ENCODE measurements at places on chromosomes 2 and 18.

DNA sequence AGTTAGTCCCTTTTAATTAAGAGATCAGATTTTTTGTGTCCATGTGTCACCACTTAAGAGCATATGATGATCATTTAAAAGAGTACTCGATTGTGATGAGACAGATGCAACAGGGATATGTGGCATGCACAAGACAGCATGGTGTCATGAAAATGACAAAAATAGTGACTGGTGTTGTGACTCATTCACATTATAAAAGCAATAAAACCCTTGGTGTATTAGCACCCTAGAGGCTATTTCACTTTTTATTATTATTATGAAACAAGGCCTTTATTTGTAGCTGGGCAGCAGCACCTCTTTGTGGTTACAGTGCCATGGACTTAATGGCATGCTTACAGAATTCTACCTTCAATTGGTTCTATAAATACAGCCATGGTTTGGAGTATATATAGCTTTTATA, 1296.0 kb upstream of the ZEB2 start:
- DNase-seq, result no peak

DNA sequence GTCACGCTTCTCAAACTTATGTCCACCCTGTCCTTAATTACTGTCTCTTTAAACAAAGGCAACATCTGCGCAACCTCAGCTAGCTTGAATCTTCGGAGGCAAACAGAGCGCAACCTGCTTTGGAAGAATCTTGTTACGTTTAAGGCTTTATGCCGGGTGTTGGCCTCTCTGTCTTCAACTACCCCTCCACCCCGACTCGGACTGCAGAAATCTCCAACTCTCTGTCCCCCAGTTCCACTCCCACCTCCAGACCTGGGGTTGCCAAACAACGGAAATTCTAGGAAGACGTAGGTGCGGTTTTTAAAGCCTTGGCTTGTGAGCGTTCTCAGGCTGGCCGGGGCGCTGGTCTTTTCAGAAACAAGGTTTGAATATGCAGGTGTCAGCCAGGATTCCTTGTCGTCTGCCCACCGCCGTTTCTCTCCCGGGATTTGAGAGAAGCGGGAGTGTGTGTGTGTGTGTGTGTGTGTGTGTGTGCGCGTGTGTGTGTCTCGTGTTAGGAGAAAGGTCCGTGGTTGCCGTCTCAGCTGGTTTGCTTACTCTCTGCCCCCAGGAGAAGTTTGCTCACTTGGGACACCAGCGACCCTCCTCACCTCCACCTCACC, 1.1 kb upstream of the ONECUT2 start:
- no peak for DNase-seq

DNA sequence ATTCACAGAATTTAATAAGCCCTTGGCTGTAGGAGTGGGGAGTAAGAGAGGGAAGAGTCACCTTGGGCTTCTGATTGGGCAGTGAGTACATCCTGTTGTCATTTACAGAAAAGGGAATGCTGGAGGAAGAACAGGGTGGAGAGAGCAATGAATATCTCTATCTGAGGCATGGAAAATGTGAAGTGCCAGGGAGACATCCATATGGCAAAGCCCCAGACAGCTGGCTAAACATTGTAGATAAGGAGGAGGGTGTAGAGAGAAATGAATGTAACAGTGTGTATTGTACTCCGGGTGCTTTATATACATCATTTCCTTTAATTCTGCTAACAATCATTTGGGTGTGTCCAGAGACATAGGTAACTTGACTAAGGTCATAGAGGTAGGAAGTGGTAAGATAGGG, 103.5 kb downstream of the UPP2 start:
- no peak for DNase-seq

- no peak for DNase-seq
These were observed 7.6 kb downstream of the CTIF start for GRCh38 chr18:48546396-48546795.

- no peak for DNase-seq
These were observed 497.3 kb downstream of the CCDC85A start for GRCh38 chr2:56680971-56681631.

DNA sequence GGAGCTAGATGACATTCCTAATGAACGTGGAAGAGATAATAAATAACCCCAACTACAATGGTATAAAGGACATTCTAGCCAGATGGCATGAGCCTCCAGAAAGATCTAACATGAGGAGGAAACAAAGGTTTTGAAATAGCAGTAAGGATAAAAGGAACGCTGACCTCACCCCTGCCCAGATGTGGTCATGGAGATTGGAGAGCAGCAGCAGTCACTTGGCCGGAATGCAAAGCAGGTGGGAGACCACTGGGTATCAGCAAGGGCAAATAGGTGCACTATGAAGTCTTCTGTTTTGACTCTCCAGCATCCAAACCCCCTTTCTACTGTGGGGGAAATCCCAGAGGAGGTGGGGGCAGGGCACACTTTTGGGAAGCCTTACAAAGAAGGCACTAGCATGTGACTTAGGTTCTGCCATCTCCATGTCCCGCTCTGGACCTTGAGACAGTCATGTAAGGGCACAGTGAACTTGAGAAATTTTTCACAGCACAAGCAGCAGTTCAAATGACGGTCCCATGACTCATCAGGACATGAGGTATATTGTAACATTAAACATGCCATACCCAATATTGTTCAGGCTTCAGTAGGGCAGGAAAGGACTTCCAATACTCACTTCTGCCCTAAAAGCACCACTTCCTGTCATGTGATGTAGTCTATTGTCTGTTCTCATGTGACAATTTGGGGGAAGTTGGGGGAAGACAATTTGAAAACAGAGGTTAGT, 55.2 kb downstream of the METTL4 start:
- DNase-seq, result no peak

DNA sequence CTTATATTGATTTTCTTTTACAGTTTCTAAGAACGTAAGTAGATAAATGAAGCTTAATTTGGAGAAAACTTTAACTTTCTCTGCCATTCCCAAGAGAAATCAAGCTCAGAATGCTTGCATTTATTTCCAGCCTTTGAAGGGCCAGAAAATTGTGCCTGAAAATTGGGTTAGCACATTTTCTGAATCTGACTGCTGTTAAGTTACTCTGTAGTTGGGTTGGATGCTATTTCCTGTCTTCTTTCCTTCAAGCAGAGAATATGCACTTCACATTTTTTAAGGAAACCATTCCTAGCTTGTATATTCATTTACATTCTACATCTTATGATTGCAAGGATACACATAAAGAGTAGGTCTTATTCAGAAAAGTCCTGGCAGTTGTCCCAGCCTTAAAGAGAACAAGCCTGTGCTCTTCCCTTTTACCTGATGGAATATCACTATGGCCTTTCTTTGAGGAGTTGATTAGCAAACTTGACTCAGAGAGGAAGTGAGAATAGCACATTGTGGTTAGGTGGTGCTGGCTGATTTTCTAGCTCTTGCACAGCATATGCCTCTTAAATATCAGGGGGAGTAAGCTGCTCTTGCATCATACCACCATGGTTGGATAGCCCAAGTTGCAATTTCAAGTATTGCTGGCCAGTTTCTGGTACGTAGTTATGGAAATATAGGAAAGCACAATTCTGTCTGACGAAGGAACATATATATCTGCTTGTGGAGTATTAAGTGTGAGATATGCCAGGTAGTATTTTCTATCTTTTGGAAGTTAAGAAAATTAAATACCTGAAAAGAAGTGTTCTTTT, 133.7 kb downstream of the COMMD1 start:
- DNase-seq, result no peak

- DNase-seq, result no peak
These were observed 686.8 kb upstream of the DDX18 start for GRCh38 chr2:117127680-117128079.

- no peak for DNase-seq
These were observed 14.7 kb upstream of the FAM237A start for GRCh38 chr2:206627632-206628031.

DNA sequence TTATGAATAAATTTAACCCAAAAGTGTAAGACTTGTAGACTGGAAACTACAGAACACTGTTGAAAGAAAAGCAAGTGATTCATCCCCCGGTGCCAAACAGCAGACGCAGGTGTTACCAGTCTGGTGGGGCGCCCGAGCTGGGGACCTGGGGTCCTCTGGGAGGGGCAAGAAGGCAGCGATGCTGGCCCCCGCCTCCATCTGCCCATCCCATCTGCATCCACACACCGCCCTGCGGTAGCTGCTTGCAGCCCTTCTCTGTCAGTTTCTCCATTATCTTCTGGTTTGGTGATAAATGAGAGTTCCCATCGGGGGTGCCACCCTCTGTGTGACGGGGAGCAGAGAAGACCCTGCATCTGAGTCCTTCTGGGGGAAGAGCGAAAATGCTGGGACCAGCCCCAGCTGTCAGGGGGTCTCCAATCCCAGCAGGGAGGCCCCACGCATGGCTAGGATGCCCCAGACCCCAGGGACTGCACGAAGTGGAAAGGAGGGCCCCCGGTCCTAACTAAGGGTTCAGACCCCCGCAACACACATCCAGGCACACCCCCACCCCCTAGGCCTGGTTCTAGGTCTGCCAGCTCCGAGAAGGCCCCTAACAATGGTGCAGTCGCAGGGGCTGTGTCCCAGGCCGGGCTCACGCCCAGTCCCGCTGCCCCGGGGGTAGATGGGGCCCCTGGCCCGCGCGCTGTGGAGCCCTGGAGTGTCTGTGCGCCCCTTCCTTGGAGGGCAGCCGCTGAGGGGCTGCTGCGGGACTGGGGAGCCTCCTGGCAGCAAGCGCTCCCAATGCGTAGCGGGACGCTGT, 686 bp upstream of the RGPD8 start:
- DNase-seq, result peak; percentile 42

DNA sequence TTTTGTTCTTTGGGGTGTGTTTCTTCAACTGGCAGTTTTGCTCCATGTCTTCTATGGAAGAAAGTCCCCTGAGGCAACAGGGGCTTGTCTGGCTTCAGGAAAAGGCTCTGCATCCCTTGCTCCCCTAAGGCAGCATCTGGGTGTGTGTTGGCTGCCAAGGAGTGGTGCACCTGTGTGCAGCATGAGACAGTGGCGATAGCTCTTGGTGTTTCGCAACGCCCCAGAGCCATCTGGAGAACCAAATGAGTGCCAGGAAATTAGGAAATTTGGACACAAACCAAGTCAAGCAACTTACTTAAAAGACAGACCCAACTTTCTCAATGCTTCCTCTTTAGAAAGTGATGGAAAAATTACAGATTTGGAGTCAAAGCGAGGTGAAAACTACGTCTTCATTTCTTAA, 1044.4 kb upstream of the CNTNAP5 start:
- no peak for DNase-seq

DNA sequence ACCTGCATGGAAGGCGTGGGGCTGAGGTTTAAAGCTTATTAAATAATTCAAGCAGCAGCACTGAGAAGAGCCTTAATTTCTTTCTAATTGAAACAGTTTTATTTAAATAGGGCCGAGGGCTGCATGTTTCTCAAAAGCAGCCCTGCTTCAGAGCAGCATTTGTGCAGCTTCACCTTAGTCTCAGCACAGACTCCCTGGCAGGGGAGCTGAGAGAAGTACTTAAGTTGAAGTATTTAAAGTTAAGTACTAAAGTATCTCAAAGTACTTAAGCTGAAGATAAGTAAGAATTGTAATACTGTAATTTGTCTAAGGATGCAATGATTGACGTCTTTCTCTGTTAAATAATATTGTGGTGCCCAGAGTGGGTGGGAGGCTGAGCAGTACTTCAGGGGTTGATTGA, 31.4 kb downstream of the IMPA2 start:
- no peak for DNase-seq

GRCh38 chr2:224025874-224026273, 13.2 kb downstream of the SERPINE2 start:
- DNase-seq, result peak; percentile 72

- DNase-seq, result no peak
These were observed 188.7 kb downstream of the FTCDNL1 start for GRCh38 chr2:199662255-199662654.

GRCh38 chr2:187499941-187500532, 52.0 kb upstream of the CALCRL start:
- no peak for DNase-seq

DNA sequence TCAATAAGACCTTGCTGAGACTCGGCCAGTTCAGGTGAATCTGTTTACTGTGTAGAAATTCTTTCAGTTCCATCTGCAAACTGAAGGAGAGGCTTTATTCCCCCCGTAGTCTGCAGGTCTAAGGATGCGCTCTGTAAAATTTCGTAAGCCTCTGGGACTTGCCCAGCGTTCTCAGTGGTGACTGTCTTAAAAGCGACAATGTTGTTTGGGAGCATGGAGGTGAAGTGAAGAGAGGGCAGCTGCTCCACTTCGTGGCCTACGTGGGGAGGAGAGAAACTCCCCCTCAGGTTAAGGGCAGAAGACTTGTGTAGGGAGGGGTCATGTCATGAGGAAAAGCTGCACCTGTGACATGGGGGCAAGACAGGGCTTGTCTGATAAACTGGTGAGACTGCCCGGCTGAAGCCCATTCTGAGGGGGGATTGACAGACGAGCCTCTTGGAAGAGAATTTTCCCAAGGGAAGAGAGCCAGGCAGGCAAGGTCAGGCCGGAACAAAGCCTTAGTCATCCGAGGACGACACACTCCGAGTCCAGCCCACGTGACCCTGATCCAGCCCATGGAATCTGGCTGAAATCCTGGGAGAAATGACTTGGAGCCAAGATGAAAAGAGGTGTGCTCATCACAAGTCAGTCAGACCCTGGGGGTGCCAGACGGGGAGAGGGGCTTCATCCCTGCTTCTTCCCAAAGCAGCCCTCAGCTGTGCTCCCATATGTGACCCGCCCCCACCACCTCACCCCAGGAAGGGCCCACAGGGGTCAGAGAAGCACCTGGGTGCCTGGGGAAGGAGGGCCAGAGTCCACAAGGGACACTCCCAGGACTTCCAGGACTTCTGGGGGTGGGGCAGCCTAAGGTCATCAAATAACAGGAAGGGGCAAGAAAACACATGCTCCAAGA, 88.5 kb upstream of the SH3BP4 start:
- DNase-seq, result peak; percentile 66

DNA sequence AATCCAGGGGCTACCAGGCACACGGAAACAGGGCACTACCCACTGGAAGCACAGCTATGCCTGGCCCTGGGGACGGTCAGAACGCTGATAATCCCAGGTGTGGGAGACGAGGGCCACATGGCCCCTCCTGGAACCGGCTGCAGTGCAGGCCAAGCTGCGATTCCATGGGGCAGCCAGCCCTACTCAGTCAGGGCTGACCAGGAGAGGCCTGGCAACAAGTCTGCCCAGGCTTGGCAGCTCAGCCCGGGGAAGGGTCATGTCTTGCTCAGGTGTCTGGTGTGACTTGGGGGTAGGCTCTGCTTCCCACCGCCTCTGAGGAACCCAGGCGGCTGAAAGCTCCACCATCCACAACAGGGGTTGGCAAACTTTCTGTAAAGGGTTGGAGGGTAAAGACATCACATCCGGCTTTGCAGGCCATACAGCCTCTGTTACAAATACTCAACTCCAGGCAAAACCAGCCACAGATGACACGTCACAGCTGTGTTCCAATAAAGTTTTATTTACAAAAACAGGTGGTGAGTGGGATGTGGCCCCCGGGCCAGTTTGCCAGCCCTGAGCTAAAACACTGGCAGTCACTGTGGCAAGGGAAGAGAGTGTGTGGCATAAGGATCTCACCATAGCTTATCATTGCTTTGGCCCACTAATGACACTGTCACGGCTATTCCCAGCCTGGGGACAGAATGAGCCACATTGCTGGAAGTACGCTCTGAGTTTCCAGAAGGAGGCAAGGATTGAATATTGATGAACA, 85.2 kb downstream of the NDUFA10 start:
- peak; percentile 24 for DNase-seq

GRCh38 chr18:78721238-78721875, 258.3 kb upstream of the SALL3 start:
- no peak for DNase-seq

Measured in Peyer's patch (tissue), 4 donors.